ENCODE measurements at places on chromosomes 4 and X.

DNA sequence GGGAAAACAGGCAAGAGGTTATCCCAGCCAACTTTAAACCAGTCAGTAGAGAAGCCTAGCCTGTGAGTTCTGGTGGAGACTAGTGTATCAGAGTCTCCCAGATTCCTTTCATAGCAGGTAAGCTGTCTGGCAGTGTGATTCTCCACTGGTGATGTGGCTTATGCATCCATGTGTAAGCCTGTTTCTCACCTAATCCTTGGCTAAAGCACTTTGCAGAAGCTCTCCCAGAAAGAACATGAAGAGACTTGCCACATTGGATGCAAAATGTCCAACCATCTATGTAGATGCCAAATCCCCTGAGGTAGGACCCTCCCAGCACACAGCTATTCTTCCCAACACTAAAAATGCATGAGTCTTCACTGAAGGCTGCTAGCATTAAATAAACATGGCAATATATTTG is 111.7 kb downstream of the CHRNA9 start:
- DNase-seq = no peak

- no peak for DNase-seq
Observed at GRCh38 chr4:82231806-82232205, 142.0 kb downstream of the HNRNPD start.

- DNase-seq = no peak
Observed at GRCh38 chr4:14621731-14622463, 380.4 kb upstream of the CPEB2 start.

DNA sequence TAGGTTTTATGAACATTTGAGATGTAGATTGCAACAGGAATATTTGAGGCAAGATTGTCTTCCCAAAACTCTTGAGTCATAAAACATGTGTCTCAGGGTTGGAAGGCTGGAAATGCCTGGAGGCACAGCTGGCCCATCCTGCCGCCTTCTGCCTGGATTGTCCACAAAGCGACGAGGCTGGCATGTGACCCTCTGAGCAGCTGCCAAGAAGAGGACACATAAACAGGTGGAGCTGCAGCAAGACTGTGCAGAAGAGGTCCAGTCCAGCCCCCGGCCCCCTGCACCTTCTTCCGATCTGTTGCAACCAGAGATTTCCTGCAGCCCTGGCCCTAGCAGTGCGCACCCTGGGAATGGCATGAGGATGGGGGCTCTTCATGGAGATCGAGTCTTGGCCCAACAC is 101.9 kb upstream of the BCOR start:
- DNase-seq = no peak

DNA sequence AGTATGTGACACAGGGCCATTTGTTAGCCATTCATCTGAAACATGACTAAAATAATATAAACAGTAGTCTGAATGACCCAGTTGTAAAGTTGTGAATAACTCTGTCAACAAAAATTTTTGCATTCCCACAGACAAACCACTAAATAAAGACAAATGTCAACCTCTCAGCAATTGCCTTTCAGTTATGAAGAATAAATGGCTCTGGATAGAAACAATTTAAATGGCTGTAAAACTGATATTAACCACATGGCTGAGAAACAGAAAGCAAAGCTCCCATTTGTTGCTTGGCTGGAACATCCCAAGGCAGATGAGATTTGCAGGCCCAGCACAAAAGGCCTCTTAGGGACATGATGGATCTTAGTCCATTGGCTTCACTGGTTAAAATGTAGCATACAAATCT is 296.3 kb downstream of the GALNTL6 start:
- DNase-seq = no peak

DNA sequence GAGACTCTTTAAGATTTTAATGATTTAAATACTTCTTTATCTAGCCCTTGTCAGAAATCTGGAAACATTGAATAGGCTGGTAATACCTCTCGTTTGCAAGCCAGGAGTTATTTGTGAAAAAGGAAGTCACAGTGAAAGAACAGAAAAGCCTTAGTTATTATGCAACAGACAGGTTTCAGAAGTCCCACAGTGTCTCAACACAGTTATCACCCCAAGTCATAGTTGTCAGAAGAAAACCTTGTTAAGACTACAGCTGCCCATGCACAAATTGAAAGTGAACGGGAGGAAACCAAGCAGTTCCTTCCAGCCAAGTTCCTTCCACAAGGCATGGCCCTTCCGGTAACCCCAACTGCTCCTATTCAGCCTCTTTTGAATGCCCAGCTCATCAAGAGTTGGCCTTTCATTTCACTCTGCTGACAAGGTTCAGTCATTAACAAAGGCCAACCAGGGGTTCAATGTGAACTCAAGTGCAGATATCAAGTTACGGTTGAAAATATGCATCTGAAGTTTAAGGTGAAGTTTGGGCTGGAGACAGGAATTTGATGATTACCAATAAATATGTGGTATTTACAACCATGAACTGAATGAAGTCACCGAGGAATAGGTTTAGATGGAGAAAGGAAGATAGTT is 15.6 kb downstream of the ALPK1 start:
- no peak for DNase-seq

DNA sequence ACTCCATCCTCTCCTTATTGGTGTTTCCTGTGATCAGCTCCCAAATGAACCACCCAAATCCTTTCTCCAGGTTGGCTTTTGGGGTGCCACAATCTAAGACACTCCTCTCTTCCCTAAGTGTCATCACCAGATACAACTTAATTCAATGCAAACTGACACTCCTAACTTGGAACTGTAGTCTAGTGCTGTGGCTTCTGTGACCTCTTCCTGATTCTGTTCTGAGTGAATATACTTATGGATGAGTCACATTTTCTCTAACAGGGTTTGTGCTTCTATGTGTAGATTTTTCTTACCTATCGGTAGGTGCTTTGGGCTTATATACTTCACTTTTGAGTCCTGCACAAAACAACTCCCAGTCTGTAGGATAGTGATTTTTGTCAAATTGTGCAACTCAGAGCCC is 141.3 kb upstream of the MAOA start:
- no peak for DNase-seq

DNA sequence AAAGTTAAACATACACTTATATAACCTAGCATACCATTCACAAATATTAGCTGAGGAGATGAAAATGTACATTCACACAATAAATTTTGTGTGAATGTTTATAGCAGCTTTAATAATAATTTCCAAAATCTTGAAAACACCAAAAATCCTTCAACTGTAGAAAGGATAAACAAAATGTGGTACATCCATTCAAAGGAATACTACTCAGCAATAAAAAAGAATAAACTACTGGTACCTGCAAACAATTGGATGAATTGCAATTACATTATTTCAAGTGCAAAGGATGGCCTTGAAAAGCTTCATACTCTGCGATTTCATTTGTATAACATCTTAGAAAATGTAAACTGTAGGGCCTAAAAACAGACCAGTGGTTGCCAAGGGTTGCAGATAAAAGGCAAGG is 11.7 kb upstream of the RPS6KA6 start:
- no peak for DNase-seq

DNA sequence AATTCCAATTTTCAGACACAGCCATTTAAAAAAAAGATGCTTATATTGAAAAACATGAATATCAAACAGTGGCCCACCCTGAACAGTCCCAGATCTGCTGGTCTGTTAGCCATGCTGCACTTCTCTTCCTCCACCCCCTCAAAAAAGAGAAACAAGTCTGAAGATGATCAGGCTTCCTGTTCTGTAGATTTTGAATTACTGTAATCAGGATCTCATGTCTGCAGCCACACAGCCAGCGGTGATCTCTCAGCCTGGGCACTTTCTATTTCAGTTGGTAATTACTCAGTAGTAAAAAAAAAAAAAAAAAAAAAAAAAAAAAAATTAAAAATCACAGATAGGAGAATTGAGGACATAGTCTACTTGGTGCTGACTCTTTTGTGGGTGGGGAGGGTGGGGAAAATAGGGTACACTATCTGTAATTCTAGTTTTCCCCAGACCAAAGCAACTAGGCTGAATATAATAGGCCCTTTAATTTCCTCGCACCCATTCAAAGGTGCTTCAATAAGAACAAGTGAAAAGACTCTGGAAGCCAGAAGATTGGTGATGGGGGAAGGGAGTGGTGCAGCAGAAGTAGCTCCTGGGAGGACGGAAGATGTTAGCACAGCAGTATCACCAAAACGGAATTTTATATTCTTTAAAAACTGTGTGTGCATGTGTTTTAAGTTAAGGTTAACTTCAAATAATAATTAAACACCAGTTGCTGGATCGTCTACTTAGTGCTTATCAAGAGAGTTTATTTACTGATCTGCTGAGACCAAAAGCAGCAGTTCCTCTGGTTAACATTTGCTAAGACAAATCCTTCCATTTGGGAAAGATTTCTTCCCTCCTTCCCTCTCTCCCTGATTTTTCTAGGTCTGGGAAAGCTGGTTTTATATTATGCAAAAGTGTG is 47.0 kb downstream of the SPRY1 start:
- DNase-seq = no peak

GRCh38 chrX:57951666-57952319 is 41.5 kb upstream of the ZXDA start:
- no peak for DNase-seq

DNA sequence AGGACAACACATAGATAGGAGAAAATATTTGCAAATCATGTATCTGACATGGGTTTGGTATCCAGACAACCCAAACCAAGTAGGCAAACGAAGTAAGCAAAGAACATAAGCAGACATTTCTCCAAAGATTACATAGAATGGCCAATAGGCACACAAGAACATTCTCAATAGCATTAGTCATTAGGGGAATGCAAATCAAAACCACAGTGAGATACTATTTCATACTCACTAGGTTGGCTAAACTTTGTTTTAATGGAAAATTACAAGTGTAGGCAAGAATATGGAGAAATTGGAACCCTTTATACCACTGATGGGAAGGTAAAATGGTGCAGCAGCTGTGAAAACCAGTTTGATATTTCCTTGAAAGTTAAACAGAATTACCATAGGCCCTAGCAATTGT is 74.7 kb downstream of the CHRNA9 start:
- no peak for DNase-seq

- no peak for DNase-seq
Observed at GRCh38 chr4:141020801-141021261, 112.4 kb downstream of the RNF150 start.

DNA sequence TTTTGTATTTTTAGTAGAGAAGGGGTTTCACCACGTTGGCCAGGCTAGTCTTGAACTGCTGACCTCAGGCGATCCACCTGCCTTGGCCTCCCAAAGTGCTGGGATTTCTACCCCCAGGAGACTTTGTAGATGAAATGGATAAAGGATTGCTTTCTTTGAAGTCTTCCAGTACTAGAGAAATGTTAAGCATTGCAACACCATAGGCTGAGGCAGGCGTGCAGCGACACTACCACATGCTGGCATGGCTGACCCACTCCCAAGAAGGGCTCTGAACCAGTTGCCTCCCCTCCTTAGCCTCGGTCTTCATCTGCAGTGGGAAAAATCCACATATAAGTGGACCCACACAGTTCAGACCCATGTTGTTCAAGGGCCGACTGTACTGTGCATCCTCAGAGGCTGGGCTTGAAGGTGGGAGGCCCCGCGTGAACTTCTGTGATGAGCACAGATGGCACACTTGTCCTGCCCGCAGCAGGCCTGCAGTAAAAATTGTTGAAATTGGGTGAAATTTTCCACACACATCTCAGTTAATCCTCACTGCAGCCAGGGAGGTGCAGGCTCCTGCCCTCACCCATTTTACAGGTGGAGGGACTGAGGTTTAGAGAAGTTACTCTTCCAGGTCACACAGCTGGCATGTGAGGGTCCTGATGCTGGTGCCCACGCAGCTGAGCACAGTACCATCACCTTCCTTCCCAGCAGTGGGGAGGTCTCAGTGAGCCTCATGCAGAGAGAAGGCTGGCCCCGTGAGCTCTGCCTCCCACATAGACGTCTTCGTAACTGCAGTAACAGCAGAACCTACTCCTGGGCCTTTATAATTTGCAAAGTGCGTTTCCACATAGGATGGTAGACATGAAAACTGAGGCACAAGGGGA is 35.5 kb downstream of the HTRA3 start:
- DNase-seq = no peak

GRCh38 chr4:73725985-73726384 is 14.4 kb upstream of the CXCL8 start:
- no peak for DNase-seq

DNA sequence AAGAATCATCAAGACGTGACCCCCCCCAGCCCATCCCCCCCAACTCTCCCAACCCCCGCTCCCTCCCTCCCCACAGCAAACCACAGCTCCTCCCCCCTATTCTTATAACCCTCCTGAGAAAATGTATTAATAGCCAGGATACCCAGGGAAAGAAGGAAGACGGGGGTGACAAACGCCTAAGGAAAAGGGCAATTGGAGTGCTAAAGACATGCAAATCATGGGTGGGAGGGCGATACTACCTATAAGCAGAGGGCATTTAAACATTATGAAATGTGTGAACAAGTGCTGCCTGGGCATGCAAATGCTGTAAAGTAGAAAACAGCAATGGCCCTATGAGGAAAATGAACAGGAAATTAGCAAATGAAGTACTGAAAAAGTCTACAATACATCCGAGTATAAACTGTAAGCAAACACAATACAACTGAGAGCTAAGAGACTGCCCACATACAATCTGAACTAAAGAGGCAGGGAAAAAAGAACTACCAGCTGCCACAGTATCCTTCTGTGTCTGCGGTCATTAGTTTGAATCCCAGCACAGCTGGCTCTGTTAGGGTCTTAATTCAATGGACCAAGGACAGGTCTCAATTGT is 2.4 kb downstream of the CXXC4 start:
- DNase-seq = no peak

DNA sequence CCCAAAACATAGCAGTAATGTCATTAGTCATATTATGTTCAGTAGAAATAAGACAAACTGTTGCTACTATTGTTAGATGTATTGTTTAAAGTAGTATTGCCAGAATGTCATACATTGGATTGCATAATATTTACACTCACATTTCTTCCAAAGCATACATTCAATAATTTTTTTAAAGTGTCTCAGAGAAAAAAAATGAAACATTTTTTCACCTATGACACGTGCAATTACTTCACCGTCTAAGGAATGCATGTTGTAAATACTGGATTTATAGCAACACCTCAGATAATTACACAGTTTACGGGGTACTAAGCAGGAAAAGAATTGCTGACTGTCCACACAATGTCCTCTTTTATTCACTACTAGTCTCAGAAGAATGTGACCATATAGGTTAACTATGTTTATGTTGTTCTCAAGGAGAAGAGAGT is 162.1 kb downstream of the PCDH18 start:
- no peak for DNase-seq

DNA sequence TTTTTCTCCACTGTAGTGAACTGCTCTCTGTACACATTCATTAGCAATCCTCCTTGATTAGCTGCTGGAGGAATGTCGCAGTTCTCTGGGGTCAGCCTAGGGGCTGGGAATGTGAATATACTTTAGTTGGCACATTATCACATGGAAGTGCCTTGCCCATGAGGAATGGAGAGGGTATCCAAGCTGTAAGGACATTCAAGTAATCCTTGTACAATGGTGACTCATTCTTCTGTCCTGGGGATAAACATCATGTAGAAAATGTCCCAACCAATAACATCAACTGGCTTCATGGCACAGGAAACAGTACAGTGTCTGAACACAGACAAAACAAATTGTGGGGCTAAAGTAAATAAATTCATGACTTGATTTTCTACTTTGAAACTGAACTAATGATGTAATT is 147.1 kb downstream of the GLRA2 start:
- no peak for DNase-seq

- no peak for DNase-seq
Observed at GRCh38 chr4:184873054-184873453, 47.3 kb upstream of the ACSL1 start.
